ENCODE measurements at places on chromosomes 1 and 21. TPM values are rescaled to one million over a fixed set of nuclear protein-coding genes. Genes with fewer than 3 reads are reported as not detected.

DNA sequence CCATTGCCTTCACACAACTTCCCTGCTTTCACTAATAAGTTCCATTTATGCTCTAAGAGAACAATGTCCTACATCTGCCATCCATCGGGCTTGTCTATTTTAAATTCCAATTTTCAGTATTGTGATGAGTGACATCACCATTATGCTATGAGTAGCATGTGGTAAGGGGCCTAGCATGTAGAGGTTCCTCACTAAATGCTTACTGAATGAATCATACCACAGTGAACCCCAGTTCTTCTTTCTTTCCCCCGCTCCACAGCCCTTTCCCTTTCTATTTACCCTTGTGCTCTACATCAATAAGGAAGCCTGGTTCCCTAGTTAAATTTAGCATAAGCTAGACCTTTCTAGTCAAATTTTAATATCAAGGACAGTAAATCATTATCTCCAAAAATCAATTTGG lies 195.0 kb upstream of the RGS18 start:
- H3K36me3 ChIP-seq: no peaks in the 10 kb centered on the region
- no peaks in the 10 kb centered on the region for H3K27me3 ChIP-seq
- no peak overlapping the region for H3K4me3 ChIP-seq
- no peak for DNase-seq
- H3K4me1 ChIP-seq: no peaks in the 10 kb centered on the region

GRCh38 chr1:20597650-20598049 lies 8.8 kb downstream of the CDA start:
- H3K27me3 ChIP-seq: no peaks in the 10 kb centered on the region
- H3K27ac ChIP-seq: no peak overlapping the region
- no peak overlapping the region for H3K4me3 ChIP-seq
- H3K4me1 ChIP-seq: no peaks in the 10 kb centered on the region
- no peaks in the 10 kb centered on the region for H3K36me3 ChIP-seq

DNA sequence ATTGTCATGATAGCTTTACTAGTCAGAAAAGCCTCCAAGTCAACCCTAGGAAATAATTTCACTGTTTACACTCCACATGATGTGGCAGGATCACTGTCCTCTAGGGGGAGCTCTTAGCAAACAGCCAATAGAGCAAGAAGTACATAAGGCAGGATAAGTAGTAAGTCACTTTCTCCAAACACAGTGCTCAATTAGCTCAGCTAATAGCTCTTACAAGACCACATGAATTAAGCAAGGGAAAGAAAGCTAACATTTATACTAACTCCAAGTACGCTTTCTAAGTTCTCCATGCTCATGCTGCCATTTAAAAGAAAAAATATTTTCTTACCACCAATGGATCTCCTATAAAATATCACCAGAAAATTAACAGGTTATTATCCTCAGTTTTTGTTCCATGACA lies 66.9 kb upstream of the LRIF1 start:
- H3K36me3 ChIP-seq: no peaks in the 10 kb centered on the region
- no peaks in the 10 kb centered on the region for H3K27me3 ChIP-seq
- H3K4me1 ChIP-seq: no peaks in the 10 kb centered on the region

- no peak overlapping the region for H3K4me3 ChIP-seq
- no peak overlapping the region for H3K27ac ChIP-seq
- H3K4me1 ChIP-seq: no peaks in the 10 kb centered on the region
- no peak for DNase-seq
- no peaks in the 10 kb centered on the region for H3K27me3 ChIP-seq
- no peaks in the 10 kb centered on the region for H3K36me3 ChIP-seq
These were observed 80.3 kb downstream of the TENT5C start for GRCh38 chr1:117685936-117686806.

- H3K27me3 ChIP-seq: no peaks in the 10 kb centered on the region
- no peaks in the 10 kb centered on the region for H3K4me1 ChIP-seq
- peaks cover 13% of the 10 kb centered on the region for H3K36me3 ChIP-seq
- no peak for DNase-seq
- peak overlapping the region; percentile 67 for H3K27ac ChIP-seq
These were observed 69.1 kb downstream of the DYRK1A start for GRCh38 chr21:37435711-37436110.

DNA sequence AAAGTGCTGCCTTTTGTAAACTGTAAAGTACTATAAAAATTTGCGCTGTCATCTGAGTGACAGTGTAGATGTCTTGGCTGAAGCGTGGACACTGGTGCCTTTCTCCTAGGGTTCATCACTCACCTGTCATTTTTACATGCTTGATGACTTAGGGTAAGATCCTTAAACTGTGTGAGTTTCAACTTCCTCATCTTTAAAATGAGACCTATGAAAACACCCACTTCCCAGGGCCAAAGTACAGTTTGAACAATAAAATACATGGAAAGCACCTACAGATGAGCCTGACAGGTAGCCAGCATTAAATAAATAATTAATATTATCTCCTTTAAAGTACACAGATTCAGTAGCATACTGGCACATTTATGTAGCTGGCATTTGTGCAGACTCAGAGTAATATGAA lies 309.9 kb downstream of the CHRM3 start:
- H3K27ac ChIP-seq: no peak overlapping the region
- no peak for DNase-seq
- H3K27me3 ChIP-seq: no peaks in the 10 kb centered on the region
- H3K36me3 ChIP-seq: no peaks in the 10 kb centered on the region
- H3K4me1 ChIP-seq: peaks cover 4% of the 10 kb centered on the region
- H3K4me3 ChIP-seq: no peak overlapping the region

DNA sequence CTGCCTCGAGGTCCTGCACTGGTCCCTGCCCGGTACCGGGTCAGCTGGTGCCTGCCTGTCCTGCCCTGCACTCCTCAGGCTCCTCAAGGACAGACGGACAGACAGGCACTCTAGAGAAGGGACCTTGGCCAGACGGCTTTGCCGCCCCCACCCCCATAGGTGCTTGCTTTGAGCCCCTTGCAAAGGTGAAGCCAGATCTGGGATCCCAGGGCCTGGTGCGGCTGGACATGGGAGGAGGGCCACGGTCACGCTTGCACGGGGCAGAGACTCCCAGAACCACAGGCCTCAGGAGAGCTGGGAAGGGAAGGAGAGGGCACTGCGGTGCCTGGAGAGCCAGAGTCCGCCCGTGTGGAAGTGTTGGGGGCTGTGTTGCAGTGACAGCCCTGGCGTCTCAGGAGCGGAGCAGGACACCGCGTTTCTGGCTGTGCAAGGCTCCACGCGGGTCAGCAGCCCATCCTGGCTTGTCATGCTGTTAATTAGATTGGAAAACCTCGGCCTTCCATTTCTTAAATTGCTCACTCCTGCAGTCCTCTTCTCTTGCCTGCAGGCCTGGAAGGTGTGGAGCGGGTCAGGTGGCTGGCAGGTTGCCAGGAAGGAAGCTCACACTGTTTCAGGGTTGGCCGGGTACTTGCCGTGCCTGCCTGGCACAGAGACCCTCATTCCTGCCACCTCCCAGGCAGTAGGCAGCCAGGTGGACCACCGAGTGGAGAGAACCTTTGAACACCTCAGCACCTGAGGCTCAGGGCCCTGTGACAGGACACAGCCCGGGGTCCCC lies 16.3 kb downstream of the COL18A1 start:
- no peaks in the 10 kb centered on the region for H3K27me3 ChIP-seq
- no peaks in the 10 kb centered on the region for H3K4me1 ChIP-seq
- no peak overlapping the region for H3K4me3 ChIP-seq
- peak overlapping the region; percentile 73 for H3K27ac ChIP-seq

DNA sequence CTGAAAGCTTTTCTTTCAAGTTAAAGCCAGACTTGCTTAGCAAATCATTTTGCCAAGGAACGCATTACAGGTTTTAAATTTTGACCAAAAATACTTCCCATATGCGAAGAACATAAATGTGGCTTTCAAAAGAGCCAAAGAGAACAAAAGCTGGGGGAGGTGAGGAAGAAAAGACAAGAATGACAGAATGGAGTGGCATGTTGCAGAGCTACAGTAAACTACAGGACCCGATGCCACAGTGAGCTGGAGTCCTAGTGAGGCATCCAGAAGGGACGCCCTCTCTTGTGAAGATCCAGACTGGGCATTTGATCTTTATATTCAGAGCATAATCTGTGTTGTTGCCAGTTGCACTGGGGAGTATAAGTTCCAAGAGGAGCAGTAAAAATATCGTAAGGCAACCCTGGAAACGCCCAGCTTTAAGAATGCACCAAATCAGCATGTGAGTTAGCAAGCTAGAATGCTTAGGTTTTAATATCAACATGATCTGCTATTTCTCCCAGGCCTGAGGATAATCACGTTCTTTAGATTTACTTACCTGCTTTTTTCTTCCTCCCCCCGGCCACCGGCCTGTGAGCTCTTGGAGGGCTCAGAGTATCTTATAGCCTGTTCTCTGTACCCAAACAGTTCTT lies 48.4 kb upstream of the HOOK1 start:
- H3K27me3 ChIP-seq: peaks cover 38% of the 10 kb centered on the region
- H3K4me1 ChIP-seq: peaks cover 22% of the 10 kb centered on the region
- no peak overlapping the region for H3K27ac ChIP-seq
- no peak overlapping the region for H3K4me3 ChIP-seq

- H3K27ac ChIP-seq: no peak overlapping the region
- no peaks in the 10 kb centered on the region for H3K36me3 ChIP-seq
- no peaks in the 10 kb centered on the region for H3K4me1 ChIP-seq
- no peak overlapping the region for H3K4me3 ChIP-seq
- no peak for DNase-seq
These were observed 4.8 kb upstream of the WDR47 start for GRCh38 chr1:109046671-109047070.

- no peak for DNase-seq
- no peak overlapping the region for H3K4me3 ChIP-seq
- H3K27ac ChIP-seq: no peak overlapping the region
- H3K4me1 ChIP-seq: no peaks in the 10 kb centered on the region
- no peaks in the 10 kb centered on the region for H3K27me3 ChIP-seq
- no peaks in the 10 kb centered on the region for H3K36me3 ChIP-seq
These were observed 63.9 kb upstream of the EFHD2 start for GRCh38 chr1:15345705-15346345.

DNA sequence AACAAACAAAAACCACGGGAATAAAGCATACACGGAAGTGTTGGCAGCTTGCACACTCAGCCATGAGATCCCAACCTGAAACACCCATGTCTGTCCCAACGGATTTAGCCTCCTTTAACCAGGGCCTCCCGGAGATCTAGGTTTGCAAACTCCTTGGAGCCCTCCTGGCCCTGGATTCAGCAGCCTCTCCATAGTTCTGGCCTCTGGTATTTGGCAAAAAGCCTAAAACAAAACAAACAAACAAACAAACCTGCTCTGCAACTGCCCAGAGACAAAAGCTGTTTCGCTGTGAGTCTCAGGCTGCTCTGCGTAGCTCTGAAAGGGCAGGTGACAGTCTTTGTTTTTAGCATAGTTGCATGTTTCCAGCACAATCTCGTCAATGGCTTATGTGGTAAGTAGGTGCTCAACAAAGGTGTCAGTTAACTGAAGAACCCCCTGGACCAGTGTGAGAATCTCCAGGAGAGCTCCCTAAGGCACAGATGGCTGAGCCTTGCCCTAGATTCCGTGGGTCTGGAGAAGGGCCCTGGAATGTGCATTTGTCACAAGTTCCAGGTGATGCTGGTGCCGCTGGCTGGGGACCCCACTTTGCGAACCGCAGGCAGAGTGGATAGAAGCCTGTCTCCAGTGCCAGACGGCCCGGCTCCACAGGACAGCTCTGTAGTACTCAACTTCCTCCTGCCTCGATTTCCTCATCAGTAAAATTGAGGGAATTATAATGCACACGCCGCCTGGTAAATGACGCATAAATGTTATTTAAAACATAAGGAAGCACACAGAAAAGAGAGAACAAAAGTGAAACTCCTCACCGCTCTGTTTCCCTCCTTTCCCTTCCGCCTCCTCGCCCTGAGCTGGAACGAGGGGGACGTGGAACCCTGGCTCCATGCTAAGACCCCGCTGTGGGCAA lies 86.2 kb downstream of the RIPK4 start:
- H3K36me3 ChIP-seq: no peaks in the 10 kb centered on the region
- no peak overlapping the region for H3K27ac ChIP-seq
- H3K27me3 ChIP-seq: no peaks in the 10 kb centered on the region
- no peak overlapping the region for H3K4me3 ChIP-seq
- H3K4me1 ChIP-seq: peaks cover 11% of the 10 kb centered on the region

DNA sequence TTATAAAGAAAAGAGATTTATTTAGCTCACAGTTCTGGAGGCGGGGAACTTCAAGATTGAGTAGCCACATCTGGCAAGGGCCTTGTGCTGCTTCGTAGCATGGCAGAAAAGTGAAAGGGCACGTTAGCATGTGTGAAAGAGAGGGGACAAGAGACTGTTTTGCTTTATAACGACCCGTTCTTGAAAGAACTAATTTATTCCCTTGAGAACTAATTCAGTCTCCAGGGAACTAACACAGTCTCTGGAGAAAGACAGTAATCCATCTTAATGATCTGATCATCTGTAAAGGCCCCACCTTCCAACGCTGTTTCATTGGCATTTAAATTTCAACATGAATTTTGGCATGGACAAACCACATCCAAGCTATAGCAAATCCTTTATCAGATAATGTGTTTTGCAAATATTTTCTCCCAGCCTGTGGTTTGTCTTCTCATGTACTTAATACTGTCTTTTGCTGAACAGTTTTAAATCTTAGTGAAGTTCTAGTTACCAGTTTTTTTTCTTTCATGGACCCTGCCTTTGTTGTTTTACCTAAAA lies 26.1 kb downstream of the MTR start:
- H3K4me1 ChIP-seq: peaks cover 4% of the 10 kb centered on the region
- peaks cover 21% of the 10 kb centered on the region for H3K36me3 ChIP-seq
- H3K4me3 ChIP-seq: no peak overlapping the region
- no peaks in the 10 kb centered on the region for H3K27me3 ChIP-seq
- no peak for DNase-seq
- no peak overlapping the region for H3K27ac ChIP-seq

DNA sequence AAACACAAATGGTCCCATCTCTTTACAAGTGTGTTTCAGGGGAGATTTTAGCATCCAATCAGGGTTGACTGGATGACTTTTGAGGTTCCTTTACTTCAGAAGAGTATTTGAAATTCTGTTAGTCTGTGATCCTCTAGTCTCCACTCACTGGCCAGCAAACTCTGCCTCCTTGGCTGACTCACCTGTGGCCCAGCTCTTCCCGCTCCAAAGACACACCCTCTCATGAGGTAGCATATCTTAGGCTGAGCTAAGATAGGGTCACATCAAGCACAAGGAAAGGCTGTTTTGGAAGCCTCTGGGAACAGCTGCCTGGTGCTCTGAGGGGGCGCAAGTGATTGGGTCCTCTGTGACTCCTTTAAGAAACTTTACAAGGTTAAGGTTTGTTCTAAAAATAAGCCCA lies 102.3 kb upstream of the FGGY start:
- no peak for DNase-seq
- no peak overlapping the region for H3K4me3 ChIP-seq
- H3K36me3 ChIP-seq: no peaks in the 10 kb centered on the region
- H3K4me1 ChIP-seq: no peaks in the 10 kb centered on the region
- H3K27me3 ChIP-seq: no peaks in the 10 kb centered on the region
- H3K27ac ChIP-seq: no peak overlapping the region

- no peaks in the 10 kb centered on the region for H3K36me3 ChIP-seq
- H3K4me3 ChIP-seq: no peak overlapping the region
- H3K27ac ChIP-seq: no peak overlapping the region
- no peaks in the 10 kb centered on the region for H3K27me3 ChIP-seq
- H3K4me1 ChIP-seq: no peaks in the 10 kb centered on the region
These were observed 1325.9 kb upstream of the B3GALT2 start for GRCh38 chr1:194512345-194512744.

GRCh38 chr1:84095308-84095707 lies 48.8 kb upstream of the PRKACB start:
- H3K4me3 ChIP-seq: no peak overlapping the region
- H3K27me3 ChIP-seq: no peaks in the 10 kb centered on the region
- H3K4me1 ChIP-seq: no peaks in the 10 kb centered on the region
- DNase-seq: no peak

- no peak overlapping the region for H3K27ac ChIP-seq
- no peaks in the 10 kb centered on the region for H3K36me3 ChIP-seq
- H3K4me3 ChIP-seq: no peak overlapping the region
These were observed 219.8 kb downstream of the NEGR1 start for GRCh38 chr1:72062584-72062983.

The MRAP gene
- not detected for total RNA-seq

The KCNH1 gene
- total RNA-seq: 3.5 TPM

The GJA9 gene
- total RNA-seq: not detected

Data from endodermal cell (in vitro differentiated cells).